ENCODE measurements at places on chromosomes 16 and 17.

DNA sequence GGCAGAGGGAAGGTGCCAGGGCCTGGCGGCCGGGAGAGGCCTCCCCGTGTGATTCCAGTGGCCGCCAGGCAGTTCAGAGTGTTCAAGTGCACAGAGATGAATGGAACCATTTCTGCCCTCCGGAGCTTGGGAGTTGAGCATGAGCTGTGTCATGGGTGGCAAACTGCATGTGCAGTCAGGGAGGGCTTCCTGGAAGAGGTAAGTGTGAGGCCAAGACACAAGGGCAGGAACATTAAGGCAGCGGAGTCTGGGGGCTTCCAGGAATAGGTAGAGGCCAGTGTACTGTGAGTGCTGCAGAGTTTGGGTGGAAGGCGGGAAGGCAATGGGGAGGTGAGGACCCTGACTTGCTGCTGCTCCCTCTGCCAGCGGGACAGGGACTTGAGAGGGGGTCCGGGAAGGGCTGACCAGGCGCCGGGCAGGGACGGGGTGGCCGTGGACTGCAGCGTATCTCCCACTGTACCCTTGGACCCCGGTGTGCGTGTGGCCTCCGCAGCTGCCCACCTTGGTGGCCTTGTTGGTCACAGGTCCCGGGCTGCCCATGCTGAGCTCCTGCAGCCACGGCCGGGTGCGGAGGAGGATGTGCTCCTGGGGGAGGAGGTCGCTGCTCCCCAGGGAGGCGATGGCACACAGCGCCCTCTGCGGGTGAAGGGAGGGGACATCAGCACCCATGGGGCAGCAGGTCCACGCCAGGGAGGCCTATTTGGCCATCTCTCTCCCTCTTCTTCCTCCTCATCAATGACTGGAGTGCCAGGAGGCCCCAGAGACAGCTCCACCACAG, 7.5 kb upstream of the CEP131 start:
- no peak for DNase-seq

GRCh38 chr16:76639685-76640289, 362.6 kb downstream of the CNTNAP4 start:
- no peak for DNase-seq

- no peak for DNase-seq
Measured at GRCh38 chr17:47990962-47991731, 20.2 kb downstream of the CDK5RAP3 start.

GRCh38 chr16:87931504-87931903, 4.8 kb downstream of the CA5A start:
- DNase-seq, result peak; percentile 67

- peak; percentile 61 for DNase-seq
Measured at GRCh38 chr17:5115673-5116651, at the start of gene USP6. USP6 (plus strand) TSS chr17:5116032; CDS start chr17:5130368, 14,336 bp downstream.

DNA sequence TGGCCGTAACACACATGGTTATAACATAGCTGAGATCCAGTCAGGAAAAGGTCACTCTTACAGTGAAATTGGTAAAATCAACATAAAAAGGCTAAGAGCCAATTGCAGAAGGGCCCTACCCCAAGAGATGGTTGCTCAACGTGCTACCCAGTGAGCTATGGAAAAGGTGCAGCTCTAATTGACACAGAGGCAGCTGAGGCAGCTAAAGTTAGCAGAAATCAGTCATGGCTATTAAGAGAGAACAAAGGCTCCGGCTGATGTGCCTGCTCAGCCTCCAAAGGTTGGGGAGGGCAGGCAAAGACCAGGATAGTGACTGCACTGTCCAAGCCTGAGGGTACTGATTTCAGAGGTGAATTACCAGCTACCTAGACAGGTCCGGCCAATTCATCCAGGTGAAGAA, 76.5 kb upstream of the ATP2A3 start:
- DNase-seq, result no peak

- DNase-seq, result no peak
Measured at GRCh38 chr17:3910420-3911270, 5.6 kb downstream of the P2RX1 start.

DNA sequence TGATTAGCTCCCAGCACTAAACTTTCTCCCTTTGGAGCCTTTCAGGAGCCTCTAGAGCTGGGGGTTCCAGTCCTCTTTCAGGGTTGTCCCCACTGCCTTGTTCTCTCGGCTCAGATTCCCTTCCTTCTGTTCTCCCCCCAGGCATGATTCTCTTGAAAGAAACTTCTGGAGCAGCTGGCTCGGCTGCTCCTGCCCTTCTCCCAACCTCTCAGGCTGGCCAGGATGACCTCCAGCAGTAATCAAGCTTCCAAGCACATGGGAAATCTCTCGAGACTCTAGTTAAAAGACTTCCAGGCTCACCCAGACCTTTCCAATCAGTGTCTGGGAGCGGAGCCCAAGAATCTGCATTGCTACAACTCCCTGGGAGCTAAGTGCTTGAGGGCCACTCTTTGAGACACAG, 3.6 kb downstream of the SDK2 start:
- DNase-seq, result no peak

GRCh38 chr16:80997139-80997798, 9.4 kb downstream of the CMC2 start:
- peak; percentile 48 for DNase-seq

DNA sequence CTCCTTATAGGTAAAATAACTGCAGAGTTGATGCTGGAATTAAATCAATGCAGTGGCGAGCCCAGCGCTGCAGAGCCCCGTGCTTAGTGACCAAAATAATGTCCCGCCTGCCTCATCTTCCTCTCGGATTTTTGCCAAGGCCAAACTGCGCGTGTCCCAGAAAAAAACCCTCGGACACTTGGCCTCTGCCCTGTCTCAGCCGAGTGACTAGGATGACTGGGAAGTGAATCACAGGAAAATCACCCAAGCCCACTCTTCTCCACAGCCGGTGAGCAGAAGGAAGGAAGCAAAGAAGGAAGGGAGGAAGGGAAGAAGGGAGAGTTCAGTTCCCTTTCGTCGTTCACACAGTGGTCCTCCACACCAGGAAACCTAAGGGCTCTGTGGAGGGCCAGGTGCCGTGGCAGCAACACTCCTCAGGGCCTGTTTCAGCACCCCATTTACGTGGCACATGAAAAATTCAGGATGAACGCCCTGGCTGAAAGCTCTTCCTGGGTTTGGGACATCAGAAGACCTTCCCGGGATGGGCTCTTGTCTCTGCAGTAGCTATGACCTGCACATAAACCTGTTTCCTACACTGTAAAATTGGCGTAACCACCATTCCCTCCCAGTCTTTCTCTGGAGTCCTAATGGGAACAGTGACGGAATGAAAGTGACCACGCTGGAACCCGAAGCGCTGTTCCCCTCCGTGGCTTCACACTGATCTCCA, 25.4 kb upstream of the HOXB13 start:
- no peak for DNase-seq

DNA sequence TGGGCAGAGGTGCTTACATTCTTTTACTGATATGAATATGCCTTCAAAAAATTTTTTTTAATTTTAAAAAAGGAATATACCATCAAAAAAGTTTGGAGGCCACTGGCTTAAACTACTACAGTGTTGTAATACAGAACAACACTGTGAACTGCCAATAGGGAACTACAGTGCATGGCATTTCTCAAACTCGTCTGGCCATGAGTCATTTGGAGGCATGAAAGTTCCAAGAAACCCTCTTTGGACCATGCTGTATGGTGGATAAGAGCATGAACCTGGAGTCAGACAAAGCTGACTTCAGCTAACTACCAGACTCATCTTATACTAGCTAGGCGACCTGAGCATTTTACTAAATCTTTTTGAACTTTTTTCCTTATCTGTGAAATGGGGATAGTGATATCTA, 9.2 kb upstream of the NF1 start:
- DNase-seq, result no peak

- no peak for DNase-seq
Measured at GRCh38 chr17:79609049-79609589, 1.7 kb downstream of the RBFOX3 start.

DNA sequence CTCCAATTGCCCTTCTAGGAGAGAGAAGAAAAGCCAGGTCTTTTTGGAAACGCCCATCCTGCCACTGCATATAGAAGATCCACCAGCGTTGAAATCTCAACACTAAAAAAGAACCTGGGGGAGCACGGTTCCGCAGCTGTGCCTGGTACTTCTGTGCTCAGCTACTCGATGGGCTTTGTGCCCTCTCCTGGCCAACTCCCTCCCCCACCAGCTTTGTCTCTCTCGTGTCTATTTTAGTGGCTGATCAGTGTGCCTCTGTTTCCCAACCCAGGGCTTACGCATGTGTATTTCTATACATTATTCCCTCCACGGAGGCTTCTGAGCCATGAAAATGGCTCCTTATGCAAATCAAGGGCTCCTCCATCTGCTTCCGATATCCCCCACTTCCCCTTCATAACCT, 83.5 kb downstream of the RBFOX3 start:
- DNase-seq, result no peak

DNA sequence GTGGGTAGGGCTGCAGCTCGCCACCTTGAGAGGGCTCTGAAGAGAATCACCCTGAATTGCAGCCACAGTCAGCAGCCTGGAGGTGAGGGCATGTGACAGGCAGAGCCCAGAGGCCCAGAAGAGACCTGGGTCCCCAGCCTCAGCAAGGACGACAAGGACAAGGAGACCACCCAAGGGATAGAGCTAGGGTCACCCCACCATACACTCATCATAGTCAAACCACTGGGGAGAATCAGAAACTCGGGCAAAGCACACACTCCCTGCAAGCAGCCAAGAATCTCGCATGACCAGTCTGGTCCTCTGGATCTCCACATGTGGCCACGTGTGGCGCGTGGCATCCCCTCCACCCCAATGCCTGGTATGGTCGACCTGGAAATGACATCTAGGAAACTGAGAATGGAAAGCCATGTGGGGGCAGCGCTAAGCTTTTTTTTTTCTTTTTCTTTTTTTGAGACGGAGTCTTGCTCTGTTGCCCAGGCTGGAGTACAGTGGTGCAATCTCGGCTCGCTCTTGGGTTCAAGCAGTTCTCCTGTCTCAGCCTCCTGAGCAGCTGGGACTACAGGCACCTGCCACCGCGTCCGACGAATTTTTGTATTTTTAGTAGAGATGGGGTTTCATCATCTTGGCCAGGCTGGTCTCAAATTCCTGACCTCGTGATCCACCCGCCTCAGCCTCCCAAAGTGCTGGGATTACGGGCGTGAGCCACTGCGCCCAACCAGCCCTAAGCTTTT, 4.6 kb upstream of the SPHK1 start:
- no peak for DNase-seq

DNA sequence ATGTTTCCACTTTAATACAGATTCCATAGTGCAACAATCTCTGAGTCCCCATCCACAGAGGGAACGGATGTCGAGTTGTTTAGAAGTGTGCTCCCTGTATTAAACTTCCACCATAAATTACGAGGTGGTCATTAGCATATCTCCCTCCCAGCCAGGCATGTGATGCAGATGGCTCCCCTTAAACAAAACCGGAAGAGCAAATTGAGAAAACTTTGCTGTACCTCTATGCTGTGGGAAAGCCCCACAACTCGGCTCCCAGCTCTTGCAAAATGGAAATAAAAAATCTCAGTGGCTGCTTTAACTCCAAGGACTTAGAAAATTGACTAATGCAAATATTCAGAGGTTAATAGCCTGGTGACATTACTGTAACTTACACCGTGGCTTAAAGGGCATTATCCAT, 290.9 kb downstream of the MAF start:
- no peak for DNase-seq

- no peak for DNase-seq
Measured at GRCh38 chr17:41647038-41647813, 22.9 kb upstream of the KRT17 start.

DNA sequence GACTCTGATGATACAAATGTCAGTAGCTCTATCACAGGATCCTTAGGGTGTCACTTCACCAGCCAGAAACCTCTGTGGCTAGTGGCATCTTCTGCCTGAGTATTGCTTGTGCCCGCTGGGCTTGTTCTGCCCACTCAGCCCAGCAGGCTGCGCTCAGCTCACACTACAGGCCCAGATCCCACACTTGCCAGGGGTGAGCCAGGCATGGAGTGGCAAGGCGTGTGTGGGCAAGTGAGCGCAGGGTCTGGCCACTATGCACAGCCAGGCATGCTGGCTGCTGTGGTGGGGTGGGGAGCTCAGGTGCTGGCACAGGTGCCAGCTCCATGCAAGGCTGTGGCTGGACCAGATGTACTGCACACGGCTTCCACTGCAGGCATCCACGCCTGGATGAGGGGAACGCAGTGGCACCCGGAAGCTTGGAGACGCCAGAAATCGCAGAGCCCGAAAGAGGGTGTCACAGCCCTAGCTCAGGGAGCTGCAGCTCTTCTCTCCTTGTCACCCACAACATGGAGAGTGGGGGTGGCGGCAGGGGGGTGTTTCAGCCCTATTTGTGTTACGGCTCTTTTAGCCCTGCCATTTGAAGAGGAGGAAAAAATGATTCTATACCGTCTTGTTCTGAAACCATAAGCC, 10.2 kb downstream of the CFAP97D1 start:
- no peak for DNase-seq

GRCh38 chr16:68434624-68435210, 13.6 kb downstream of the SMPD3 start:
- no peak for DNase-seq

DNA sequence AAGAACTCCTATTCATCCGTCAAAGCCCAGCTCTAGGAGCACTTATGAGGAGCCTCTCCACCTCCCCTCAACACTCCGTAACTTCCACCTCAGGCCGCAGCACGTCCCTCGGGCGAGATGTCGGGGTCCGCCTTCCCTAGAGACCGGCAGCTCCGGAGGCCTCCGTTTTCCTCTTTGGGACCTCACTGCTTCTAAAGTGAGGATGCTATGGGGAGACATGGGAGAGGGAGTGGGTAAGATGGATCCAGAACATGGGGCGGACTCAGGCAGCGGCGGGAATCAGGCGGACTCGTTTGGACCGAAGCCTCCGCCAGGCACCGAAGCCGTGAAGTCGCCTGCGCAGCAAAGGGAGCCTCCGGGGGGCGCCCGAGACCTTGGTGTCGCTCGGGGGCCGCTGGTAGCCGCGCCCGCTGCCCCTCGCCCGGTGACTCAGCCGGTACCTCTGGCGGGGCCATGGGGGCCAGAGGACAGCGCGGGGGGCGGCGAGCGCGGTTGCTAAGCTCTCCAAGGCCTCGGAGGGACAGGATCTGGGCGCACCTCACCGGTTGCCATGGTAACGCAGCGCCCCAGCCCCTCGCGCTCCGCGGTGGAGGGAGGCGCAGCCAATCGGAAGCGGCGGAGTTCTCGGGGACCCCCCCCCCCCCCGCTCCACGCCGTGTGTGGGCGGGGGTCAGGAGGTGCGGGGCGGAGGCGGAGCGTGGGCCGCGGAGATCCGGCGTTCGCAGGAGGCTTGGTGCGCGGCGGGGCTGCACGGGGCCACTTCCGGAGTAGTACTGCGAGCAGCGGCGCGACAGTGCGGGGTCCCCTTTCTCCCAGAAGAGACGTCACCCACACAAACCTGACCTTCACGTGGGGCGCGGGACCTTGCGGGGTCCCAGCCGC, 1.3 kb upstream of the HIC1 start:
- DNase-seq, result peak; percentile 90

DNA sequence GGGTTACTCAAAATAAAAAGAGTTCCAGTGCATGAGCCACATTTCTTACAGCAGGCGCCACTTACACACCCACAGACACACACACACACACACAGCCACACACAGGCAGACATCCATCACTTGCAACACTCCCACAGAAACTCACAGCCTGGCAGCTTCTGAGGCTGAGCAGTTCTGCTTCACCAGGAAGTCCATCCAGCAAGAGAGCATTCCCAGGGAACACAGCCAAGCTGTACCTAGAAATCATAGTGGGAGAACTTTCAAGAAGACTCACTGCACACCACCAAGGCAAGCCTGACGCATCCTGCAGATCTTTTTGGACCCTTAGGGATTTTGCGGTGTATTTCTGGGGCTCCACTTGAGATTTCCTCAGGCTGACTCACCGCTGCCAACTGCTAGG, 140.9 kb upstream of the WSB1 start:
- no peak for DNase-seq

GRCh38 chr16:76293980-76294379, 16.8 kb downstream of the CNTNAP4 start:
- no peak for DNase-seq
